ENCODE measurements at places on chromosomes 7 and 10. TPM values are rescaled to one million over a fixed set of nuclear protein-coding genes. Genes with fewer than 3 reads are reported as not detected.
A peak's percentile ranks its signal among the peaks of the same experiment; 100 is the strongest.

The CCL24 gene
- not detected for total RNA-seq

The MEOX2 gene
- not detected for total RNA-seq

The PTPN20 gene
- not detected for total RNA-seq

DNA sequence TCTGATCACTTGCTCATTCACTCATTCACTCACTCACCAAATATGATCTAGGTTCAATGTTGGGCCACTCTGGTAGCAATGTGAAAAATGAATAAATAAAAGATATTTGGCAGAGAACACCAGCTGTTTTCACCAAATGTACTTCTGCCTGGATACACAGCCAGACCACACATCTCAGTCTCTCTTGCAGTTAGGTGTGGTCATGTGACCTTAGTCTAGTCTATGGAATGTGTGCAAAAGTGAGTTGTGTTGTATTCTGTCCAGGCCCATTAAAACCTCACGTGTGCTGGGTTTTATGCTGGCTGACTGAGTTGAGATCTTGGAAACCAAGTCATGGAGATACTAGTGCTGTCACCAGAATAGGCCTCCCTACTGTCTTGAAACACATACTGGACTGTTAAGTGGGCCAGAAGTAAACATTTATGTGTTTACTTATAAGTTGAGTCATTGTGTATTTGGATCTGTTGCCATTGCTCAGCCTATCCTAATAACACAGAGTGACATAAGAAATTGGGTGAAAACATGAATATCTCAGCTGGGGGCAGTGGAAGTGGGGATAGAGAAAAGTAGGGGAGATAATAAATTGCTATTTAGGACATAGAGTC is 145.5 kb downstream of the PTEN start:
- peak; percentile 34 for DNase-seq

The OR6V1 gene
- not detected for total RNA-seq

The FZD1 gene
- 6.8 TPM for total RNA-seq

DNA sequence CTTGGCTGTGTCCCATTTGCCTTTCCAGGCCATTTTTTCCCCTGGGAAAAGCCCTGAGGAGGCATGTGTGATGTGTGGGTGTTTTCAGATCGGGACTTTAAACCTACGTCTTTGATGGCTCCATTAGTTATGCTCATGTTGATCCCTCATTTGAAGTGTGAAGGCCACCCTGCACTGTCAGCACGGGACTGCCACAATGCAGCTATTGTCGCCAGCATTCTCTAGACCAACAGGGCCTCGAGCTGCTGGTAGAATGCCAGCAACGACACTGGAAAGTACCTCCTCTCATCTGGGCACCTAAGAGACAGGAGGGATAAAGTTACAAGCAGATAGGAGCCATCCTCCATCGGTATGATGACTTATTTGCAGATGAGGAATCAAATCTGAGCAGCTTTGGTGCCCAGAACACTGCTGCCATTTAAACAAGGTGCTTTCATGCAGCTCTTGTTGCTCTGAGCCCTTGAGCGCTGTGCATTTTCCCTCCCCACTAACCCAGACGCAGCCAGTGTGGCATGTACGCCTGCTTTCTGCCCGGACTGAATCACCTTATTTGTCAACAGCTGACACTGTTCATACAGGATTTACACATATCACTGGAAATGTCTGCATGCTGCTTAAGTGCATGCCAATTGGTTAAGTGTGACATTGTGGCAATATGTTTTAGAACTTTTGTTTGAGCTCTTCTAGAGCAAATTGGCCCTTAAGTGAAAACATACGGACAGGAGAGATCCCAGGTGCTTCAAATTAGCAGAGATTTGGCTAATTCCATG is 175.0 kb upstream of the PITRM1 start:
- no peak for DNase-seq

DNA sequence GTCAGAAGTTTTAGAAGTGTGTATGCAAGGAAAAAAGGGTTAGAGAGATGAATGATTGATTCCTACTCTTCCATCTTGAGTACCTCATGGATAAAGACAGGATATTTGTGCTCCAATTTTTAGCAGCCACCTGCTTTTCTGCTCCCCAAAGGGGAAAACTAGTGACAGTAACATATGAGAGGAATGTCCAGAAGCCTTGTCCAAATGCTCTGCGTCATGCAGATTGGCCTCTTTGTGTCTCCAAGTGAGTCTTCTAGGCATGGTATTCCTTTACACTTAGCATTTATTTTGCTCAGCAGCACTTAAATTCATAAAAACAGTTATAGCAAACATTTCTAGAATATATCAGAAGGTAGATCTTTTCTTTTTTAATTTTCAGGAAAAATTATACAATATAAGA is 306.8 kb downstream of the CNTNAP2 start:
- no peak for DNase-seq

The C7orf33 gene
- not detected for total RNA-seq

DNA sequence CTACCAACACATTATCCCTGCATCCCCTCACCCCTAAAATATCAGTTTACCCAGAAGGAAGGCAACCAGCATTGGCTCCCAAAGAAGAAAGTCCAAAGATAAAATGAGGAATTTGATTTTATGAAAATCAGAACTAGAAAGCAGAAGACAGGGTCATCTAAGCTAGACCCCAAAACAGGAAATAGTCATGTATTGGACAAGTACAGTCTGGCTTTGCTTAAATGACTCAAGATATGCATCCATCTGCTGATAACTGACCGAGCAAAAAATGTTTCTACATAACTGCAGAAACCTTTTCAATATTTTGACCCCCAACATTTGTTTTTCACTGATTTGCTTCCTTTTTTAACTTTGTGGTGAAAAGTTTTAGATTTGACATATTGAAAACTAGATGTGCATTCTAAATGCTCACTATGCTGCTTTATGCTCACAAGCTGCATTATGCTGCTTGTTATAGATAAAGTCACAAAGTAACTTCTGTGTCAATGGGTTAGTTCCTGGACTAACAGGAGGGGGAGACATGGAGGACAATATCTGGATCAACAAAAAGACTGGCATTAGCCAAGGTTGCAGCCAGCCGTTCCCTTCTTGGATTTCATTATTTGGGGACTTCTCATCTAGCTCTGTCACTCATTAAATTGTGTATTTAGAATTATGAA is 227.0 kb downstream of the INHBA start:
- no peak for DNase-seq

DNA sequence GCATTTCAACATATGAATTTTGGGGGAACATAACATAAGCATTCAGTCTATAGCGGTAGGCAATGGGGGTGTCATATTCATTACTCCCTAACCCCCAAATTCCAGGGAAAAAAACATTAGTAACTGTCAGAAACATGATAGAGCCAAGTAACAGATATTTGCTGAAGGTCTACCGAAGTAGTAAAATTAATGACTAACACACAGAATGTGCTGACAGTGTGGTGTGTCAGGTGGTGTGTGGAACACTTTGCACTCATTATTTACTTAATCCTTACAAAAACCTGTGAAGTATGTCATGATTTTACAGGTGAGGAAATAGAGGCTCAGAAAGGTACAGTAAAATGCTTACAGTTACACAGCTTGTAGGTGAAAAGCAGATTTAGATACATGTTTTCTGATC is 85.4 kb upstream of the RHOBTB1 start:
- no peak for DNase-seq

DNA sequence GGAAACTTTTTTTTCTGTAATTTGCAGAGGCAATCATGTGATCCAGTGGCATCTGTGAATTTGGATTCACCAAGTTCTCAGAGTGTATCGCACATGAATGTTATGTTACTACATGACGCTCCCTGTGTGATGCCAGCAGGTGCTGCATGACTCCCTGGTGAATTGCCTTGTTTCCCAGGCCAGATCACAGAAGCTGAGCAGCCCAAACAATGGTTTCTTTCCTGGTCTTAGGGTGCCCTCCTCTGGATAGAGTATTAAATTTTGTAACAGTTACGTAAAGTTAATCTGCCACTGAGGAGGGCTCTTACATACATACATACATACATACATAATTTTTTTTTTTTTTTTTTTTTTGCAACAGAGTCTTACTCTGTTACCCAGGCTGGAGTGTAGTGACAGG is 3.6 kb downstream of the ZSCAN21 start:
- DNase-seq, result peak; percentile 41

DNA sequence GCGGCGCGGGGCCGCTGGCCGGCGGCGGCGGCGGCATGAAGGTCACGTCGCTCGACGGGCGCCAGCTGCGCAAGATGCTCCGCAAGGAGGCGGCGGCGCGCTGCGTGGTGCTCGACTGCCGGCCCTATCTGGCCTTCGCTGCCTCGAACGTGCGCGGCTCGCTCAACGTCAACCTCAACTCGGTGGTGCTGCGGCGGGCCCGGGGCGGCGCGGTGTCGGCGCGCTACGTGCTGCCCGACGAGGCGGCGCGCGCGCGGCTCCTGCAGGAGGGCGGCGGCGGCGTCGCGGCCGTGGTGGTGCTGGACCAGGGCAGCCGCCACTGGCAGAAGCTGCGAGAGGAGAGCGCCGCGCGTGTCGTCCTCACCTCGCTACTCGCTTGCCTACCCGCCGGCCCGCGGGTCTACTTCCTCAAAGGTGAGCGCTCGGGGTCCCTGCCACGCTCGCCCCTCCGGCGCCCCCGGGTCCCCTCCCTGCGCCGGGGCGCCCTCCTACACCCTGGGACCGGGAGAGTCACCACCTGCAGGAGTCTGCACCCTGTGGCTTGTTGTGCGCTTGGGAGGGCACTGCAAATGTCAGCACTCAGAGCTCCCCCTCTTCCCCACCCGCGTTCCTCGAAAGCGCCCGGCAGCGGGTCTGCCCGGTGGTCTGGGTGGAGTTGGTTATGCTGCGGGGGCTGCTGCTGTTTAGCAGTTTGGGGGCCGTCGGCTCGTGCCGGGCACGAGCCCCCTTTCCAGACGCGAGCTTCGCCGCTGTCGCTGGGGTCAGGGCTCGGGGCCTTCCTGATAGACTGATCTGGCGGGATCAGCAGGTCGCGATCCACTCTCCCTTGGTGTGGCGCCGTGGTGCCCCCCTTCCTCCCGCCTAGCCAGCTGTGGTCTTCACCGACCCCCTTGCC is 627 bp downstream of the DUSP5 start:
- DNase-seq, result peak; percentile 41

DNA sequence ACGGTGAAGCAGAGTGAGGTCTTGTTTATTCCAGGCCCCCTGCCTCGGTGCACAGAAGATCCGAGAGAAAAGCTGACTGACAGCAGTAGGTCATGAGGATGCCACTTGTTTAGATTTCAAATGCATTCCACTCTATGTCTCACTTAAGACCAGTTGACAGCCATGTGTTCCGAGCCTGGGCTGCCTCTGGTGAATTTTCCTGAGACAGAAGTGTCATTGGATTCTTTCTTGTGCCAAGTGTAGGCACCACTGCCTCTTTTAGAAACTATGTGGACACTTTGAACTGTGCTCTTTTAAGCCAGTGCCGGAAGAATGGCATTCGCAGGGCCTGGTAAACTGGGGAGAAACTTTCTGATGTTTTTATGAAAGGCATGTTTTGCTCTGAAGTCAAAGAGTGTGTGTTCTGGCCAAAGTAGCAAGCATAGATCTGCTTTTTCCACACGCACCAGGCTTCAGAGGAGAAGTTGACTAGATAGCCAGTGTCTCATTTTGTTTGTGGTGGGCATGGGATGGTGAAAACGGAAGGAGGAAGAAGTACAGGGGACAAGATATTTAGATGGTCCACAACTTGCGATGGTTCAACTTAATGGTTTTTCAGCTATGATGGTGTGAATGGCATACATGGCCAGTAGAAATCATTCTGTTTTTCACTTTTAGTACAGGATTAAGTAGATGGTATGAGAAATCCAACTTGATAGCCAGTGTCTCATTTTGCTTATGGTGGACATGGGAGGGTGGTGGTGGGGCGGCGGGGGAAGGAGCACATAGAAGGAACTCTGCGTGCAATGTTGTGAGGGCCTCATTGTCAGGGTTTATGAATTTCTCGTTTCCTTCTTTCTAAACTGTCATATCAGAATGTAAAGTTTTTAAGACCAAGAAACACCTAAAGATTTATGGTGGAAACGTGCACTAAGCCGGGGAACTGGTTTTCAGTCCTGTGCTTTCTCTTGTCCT is 41.5 kb downstream of the CYP17A1 start:
- DNase-seq, result no peak

- DNase-seq, result no peak
These were observed 13.4 kb upstream of the SMNDC1 start for GRCh38 chr10:110317866-110318850.

DNA sequence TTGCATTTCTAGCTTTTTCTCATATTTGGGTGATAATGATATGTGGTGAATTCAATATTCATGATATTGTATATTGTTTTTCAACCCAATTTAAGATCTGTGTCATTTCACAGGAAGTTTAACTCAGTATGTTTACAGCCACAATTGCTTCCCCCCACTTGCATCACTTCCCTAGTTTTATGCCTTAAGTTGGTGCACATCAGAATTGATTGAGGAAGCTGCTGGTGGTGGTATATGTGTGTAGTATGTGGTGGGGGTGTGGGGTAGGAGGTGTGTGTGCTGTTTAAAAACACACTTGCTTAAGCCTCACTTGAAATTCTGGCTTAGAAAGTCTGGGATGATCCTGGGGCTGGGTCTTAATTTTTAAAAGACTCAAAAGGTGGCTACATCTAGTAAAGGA is 245.1 kb upstream of the AOAH start:
- DNase-seq, result no peak

The ATOH7 gene
- 0.19 TPM for total RNA-seq

GRCh38 chr10:59854571-59854970 is 51.8 kb downstream of the CCDC6 start:
- no peak for DNase-seq

- peak; percentile 34 for DNase-seq
These were observed 7.0 kb downstream of the GSAP start for GRCh38 chr7:77409005-77409738.

DNA sequence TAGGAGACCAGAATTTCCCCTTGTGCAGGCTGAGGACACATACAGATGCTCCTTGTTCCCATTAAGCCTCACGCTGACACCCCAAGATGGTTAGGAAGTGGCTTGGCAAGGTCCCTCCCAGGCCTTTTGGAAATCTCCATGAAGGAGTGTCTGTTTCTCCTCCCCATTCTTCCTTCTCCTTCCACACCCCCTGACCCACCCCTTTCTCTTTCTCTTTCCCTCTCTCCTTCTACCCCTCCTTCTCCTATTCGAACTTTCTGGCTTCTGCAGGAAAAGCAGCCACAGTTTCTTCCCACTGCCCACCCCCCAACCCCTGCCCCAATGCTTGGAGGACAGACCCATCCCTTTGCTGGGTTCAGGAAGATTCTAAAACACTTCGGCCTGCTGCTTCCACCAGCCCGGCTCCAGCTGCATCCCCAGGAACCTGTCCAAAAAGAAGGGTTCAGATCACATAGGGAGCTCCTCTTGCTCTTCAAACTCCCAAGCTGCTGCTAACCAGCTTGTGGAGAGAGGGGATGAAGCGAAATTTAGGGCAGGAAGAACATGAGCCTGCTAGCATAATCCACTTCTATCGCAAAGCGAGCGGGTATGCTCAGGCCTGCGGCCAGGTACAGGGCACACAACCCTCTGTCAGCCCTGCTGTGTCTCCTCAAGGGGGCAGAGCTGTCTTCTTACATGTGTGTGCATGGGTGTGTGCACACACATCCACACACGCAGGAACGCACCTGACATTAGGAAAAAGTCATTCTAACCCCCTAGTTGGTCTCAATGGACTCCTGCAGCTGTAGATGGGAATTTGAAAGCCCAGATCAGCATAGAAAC is 80.4 kb downstream of the PPP1R3C start:
- no peak for DNase-seq

DNA sequence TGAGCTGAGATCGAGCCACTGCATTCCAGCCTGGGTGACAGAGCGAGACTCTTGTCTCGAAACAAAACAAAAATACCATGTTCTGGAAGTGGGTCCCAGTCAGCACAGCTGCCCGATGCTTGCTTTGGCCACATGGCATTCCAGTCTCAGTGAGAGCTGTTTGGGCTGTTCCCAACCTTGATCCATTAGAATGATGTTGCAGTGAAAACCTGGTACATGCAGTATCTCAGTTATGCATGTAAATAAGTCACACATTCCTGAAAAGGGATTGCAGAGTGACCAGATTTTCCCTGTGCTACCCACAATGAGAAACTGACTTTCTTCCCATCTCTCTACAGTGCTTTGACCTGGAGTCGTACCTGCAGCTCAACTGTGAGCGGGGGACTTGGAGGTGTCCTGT is 15.4 kb downstream of the ZMIZ2 start:
- no peak for DNase-seq
